ENCODE measurements at places on chromosomes 12 and 14.

DNA sequence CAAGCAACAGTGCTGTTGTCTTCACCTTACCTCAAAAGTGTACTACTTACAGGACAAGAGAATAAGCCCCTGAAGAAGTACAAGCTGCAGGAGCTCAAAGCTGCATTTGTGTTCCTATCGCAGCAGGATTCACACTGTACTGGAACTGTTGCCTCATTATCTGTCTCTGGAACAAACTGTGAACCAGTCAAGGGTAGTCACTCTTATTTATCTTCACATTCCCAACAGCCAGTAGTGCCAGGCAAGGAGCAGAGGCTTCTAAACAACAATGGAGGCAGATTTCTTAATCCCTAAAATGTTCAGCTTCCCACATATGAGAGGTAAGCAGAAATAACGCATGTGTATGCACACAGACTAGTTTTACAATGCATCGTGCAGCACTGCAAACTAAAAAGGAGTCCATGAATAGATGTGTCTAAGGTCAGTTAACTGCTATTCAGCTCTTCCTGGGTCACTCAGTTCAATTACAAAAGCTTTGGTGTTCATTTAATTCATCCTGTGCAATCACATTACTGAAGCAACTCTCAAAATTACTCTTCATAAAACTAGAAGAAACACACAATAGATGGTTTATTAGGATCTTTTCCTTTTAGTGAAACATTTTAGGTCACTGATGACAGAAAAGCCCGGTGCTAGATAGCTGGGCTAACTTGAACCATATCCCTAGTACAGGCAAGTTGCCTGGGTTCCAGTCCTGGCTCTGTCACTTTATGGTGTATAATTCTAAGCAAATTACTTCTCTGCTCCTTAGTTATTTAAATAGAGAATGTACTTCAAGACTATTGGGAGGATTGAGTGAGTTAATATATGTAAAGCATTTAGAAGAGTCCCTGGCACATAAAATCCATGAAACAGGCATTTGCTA lies 2.7 kb downstream of the APPL2 start:
- no peak for DNase-seq

DNA sequence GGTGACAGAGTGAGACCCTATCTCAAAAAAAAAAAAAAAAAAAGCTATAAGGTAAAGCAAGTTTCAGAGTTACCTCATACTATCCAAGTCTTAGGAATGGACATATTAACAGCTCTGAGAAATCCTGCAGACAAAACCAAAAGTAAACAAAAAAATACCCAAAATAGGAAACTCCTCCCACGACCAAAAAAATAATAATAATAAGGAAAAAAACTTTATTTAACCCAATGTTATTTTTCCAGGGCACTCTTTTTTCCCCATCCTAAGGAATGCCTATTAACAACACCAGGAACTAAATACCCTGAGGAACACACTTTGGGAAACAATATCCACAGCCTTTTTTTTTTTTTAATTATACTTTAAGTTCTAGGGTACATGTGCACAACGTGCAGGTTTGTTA lies 135.5 kb upstream of the CCND2 start:
- no peak for DNase-seq

DNA sequence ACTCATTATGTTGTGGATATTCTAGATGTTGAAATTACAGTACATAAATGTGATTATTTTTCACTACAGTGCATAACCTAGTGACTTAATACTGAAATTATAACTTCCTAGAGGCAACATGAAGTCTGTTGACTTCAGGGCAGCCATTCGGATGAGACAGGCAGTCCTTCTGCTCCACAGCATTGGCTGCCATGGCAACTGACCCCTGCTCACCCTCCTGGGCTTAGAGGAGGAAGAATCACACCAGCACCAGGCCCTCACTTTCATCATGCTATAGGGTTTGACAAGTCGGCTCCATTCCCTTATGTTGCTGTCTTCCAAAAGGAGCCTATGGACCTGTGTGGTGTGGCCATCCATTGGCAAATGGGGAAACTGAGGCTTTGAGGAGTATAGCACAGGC lies 233.5 kb upstream of the TMEM132C start:
- no peak for DNase-seq

GRCh38 chr14:101224356-101225156 lies 321.0 kb upstream of the RTL1 start:
- DNase-seq: no peak

DNA sequence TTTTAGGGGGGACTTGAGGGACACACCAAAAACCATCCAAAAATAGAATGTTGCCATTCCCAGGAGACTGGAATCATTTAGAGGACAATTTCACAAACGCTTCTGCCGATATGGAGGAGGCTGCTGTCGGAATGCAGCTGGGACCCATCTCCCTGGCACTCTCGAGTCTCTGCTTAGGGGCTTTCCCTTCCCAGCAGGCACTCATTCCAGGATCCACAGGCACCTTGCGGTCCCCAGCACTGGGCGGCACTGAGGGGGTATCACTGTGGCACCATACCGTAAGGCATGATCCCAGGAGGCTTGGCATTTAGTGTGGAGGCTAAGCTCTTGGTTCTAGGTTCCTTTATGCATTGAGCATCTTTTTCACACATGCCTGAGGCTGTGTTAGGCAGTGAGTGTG lies 36.6 kb upstream of the LTBP2 start:
- no peak for DNase-seq

DNA sequence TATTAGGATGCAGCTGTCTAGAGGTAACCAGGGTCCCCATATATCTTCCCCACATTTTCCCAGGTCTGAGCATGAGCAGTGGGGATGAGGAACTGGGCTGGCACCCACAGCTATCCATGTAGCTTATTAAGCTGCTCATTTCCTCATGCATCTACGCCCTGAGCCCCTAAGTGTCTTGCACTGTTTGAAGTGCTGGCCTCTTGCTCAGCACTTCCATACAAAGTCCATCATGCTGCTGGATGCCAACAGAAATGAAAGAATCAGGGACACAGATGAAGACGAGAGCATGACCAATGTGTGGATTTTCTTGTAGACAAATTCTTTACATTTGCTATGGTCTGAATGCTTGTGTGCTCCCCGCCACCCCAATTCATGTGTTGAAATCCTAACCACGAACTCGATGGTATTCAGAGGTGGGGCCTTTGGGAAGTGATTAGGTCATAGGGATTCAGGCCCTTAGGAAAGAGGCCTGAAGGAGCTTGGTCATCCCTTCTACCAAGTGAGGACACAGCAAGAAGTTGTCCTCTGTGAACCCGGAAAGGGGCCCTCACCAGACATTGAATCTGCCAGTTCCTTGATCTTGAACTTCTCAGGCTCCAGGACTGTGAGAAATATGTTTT lies 54.5 kb downstream of the C12orf75 start:
- DNase-seq: no peak

- no peak for DNase-seq
Measured at GRCh38 chr12:92299344-92299743, 153.7 kb upstream of the BTG1 start.

GRCh38 chr14:100651999-100652508 lies 64.8 kb upstream of the BEGAIN start:
- no peak for DNase-seq

- DNase-seq: no peak
Measured at GRCh38 chr14:70884595-70885342, 22.5 kb upstream of the PCNX1 start.

DNA sequence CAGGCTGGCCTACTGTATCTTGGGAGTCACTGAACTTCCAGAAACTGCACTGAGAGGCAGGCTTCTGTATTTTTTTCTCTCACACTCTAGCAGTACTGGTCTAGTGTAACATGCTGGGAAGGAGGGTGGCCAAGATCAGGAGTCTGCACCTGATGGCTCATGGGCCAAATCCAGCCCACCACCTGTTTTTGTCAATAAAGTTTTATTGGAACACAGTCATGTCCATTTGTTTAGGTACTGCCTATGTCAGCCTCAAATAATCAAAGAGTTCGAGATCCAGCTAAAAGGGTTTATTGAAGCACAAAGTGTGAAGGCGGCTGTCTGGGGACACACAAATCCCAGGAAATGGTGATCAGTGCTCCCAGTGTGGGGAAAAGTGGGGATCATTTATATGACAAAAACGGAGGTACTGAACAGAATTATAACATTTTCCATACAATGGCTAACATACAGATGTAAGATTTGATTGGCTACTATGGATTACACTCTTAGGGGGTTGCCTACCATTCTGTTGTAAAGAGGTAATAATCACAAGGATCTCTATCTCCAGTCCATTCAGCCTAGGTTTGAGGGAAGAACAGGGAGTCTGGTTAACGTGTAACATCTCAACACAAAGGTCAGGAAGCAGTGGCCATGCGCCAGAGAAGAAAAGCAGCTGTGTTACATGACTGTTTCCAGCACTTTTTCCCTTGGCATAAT lies 12.9 kb downstream of the USP30 start:
- DNase-seq: no peak

- no peak for DNase-seq
Measured at GRCh38 chr14:89422952-89423345, 5.9 kb upstream of the FOXN3 start.

DNA sequence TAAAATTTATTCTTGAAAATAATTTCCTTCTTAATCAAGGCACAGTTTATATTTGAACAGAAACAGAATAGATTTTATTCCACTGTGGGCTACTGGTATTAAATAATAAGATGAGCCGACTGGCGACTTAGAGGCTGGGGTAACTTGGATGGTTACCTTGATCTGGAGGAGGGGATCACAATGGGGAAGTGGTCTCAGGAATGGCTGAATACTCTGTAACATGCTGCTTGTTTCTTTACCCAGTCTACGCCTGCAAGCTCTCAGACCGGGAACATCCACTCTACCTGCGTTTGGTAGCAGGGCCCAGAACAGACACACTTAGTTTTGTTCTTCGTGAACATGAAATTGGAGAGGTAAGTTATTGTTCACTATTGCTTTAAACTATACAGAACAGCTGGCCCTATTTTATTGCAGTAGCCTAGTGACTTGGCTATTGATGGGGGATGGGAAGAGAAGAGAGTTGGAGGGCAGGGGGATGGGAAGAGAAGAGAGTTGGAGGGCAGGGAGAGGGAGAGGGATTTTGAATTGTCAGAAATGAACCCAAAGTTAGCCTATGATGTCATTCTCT lies 67.9 kb downstream of the GNS start:
- DNase-seq: no peak

- DNase-seq: no peak
Measured at GRCh38 chr12:697481-697880, 34.2 kb upstream of the NINJ2 start.

- DNase-seq: no peak
Measured at GRCh38 chr12:26241080-26241479, 45.7 kb downstream of the SSPN start.

GRCh38 chr12:68303850-68304249 lies 28.3 kb downstream of the MDM1 start:
- DNase-seq: no peak

GRCh38 chr12:50927356-50927755 lies 25.0 kb upstream of the HIGD1C start:
- DNase-seq: no peak

DNA sequence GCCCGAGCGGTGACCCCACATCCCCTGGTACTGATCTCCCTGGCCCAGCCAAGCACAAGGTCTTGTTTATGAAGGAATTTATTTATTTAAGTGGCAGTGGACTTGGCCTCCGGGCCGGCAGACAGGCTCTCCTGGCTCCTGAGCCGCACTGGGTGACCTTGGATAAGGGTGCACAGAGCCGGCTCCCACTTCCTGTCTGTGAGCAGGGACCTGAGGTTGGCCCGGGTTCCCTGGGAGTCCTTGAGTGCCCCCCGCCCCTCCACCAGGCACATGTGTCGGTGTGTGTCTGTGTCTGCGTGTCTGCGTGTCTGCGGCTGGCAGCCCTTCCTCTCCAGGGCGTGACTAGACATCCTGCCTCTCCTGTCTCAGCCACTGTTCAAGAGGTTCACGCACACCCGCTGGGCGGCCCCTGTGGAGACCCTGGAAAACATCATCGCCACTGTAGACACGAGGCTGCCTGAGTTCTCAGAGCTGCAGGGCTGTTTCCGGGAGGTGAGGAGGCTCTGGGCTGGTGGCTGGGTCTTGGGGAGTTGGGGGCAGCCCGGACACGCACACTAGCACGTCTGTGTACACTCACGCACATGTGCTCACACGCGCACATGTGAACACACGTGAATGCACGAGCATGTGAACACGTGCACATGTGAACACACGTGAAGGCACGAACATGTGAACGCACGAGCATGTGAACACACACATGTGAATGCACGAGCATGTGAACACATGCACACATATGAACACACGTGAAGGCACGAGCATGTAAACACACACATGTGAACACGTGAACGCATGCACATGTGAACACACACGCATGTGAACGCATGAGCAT lies 9.3 kb downstream of the TNFAIP2 start:
- no peak for DNase-seq

DNA sequence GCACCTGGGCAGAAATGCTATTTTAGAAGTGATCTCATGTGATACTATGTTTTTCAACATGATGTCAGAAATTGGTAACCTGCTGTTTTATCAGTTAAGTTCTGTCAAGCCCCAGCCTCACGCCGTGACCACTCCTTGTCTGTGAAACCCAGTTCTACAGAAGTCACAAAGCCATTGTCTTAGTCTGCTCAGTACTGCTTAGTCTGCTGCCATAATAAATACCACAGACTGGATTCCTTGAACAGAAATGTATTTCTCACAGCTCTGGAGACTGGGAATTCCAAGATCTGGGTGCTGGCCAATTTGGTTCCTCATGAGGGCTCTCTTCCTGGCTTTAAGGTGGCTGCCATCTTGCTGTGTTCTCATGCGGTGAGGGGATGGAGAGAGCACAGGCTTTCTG lies 176.9 kb downstream of the PRKCH start:
- DNase-seq: no peak

DNA sequence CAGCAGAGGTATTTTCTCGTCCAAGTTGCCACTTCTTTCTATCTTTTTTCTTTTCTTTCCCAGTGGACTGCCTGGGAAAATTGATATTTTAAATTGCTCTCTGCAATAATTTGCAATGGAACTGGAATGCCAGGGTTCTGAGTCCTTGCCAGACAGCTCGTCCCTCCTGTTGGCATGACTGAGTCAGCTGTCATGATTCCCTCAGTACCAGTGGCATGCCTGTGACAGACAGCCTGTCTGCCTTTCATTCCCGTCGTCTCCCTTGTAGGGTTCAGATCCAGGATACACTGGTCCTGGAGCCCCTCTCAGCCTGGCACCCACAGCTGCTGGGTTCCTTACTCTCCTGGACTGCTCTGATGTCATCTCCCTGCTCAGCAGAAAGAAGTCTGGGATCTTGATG lies 84.8 kb downstream of the PTPN11 start:
- DNase-seq: no peak

DNA sequence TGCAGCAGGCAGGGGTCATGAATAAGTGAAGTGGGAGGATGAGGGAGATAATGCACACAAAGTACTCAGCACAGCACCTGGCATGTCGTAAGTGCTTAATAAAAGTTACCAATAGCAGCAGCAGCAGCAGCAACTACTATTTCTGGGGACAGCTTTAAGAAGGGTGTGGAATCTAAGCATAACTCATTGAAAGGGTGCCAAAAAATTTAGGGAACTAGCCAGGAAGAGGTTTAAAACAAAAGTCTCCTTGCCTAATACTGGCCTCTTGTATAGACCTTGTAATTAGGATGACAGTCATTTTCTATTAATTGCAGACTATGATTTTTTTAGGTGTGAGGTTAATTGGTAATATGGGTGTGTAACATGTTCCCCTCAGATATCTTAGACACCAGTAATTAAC lies 179.9 kb downstream of the PTPN11 start:
- DNase-seq: no peak

DNA sequence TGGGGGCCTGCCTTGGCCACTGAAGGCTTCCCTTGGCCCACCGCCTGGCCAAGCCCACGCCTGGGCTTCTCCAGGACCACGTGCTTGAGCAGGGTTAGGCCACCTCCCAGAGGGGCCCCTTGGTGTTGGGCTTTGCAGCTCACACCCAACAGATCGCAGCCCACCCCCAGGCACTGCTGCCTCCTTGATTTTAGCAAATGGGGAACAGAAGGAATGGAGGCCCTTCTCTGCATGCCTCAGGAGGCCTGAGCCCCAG lies 23.3 kb downstream of the RAB35 start:
- no peak for DNase-seq

Data from Caki2 (cell line).